ENCODE measurements at places on chromosomes 3 and 15.

DNA sequence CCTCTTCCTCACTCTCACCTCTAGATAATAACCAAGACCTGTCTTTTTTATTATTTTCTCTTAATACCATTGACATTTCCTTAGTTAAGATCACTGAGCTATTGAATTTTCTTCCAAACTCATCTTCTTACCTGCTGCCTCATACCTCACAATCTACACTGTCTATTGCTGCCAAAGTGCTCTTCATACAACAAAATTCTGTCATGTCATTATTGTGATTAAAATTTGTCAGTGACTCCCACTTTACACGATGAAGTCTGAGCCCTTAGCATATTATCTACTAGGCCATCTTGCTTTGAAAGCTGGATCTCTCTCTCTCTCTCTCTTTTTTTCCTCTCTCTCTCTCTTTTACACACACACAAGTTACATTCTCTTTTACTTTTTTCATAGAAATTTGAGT, 73.3 kb downstream of the NSUN3 start:
- no peak for DNase-seq

GRCh38 chr15:81813215-81813614, 232.6 kb downstream of the MEX3B start:
- no peak for DNase-seq

GRCh38 chr3:53846134-53846850, at the start of the genes CHDH and IL17RB:
Gene CHDH (minus strand): TSS chr3:53846419. CDS start chr3:53824008, 22,411 bp downstream.
Gene IL17RB (plus strand): TSS chr3:53846568. CDS start chr3:53846589, 21 bp downstream.
- DNase-seq = no peak

- DNase-seq = no peak
Observed at GRCh38 chr15:57554063-57554811, 37.5 kb upstream of the MYZAP start.

DNA sequence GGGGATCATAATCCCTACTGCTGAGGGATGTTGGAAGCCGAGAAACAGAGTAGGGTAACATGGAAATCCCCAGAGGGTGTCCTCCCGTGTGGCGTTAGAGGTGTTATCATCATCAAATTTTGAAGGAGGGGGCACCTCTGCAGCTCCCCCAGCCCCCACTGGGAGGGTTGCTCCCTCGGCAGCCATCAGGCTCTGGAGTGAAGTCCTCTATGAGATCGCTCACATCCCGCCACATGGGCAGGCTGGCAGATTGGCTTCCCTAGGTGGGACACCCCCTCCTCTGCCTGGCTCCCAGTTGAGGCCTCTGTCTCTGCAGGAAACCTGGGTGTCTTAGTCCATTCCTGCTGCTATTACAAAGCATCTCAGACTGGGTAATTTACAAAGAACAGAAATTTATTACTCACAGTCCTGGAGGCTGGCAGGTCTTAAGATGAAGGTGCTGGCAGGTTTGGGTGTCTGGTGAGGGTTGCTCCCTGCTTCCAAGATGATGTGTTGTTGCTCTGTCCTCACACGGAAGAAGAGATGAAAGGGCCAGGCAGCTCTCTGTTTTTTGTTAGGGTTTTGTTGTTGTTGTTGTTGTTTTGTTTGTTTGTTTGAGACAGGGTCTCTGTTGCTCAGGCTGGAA, 120.5 kb downstream of the NUP210 start:
- no peak for DNase-seq

DNA sequence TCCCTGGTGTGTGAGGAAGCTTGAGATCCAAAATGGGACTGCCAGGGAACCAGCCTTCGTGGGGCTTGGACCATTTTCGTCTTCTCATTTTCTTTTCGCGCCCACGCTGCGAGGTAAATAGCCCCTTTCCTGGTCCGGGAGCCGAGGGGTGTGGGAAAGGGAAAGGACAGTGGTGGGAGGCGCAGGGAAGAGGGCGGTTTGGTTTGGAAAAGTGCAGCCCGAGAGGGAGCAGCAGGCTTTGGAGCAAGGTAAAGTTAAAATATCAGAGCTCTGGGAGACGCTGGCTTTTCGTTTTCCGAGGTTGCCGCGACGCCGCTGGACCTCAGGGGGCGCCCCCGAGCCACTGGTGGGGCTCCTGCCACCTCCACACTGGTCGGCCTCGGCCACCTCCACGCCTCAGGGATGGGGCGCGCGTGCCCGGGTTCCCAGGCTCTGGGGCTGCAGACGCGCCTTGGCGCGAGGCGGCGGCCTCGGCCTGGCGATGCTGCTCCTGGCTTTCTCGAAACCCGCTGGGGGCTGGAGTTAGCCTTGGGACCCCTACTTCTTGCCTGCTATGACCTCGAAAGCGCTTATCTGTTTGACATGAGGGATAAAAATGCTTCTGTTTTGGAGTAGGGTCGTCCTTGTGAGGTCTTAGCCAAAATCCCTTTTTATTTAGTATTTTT, 3.2 kb downstream of the PTPRG start:
- no peak for DNase-seq

DNA sequence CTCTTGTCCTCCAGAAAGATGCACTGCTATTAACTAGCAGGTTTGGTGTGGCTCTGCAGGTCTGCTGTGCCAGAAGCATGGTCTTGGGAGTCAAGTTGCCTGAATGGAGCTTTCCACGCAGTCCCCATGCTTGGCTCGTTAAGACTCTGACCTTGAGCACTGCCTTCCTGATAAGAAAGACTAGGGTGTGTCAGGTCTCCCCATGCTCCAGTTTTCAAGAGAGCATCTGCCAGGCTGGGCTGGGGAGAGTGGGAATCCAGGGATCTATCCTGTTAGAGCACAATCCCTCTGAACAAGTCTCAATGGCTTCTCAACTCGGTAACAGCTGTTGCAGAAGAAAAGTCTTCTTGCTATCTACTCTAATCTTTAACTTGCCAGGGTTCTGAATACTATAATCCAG, 98.2 kb downstream of the TJP1 start:
- no peak for DNase-seq

DNA sequence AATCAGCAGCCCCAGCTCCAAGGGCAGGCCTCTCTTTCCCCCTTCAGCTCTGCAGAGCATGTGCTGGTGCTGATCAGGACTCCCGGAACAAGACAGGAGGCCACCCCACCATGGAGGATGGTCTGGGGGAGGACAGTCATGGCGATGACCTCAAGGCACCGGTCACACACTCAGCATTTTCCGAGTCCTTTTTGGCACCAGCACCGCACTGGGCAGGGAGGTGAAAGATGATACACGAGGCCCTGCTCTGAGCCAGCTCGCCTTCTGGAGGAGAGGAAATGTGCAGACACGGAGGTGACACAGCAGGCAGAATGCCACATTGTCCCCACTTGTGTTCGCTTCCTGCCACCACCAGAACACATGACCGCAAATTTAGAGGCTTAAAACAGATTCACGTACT, 61.8 kb upstream of the SEC61A1 start:
- no peak for DNase-seq

DNA sequence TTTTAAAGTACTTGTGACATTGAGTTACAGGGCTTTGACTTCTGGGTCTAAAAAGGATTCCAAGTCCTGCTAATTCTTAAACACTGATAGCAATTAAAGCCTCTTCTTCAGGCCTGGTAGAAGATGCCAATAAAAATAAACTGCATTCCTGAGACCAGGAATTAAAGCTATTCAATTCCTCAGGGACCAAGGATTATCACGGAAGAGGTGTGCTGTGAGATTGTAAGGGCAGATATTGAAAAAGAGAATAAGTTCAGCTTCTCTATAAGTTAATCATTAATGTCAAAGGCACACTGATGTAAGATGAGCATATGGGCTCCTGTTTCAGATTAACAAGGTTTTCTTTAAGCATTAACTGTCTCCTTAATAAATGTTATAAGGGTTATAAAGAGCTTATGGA, 611.3 kb downstream of the SI start:
- DNase-seq = no peak

DNA sequence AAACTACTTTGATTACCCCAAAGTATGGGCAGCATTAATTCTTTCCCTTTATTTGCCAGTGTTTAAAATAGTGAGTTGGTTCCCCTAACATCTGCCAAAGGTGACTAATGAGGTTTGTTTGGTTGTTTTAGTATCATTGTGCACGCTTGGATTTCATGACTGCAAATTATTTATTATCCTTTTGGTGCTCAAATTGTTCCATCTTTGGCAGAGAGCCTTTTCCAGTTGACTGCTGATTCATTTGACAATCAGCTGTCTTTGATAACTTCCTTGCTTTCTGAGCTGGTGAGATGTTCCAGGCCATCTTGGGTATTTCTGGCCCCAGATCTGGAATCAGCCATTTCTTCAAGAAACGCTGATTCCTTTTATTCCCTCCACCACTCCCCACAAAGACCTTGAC, 8.9 kb downstream of the DLEC1 start:
- no peak for DNase-seq

DNA sequence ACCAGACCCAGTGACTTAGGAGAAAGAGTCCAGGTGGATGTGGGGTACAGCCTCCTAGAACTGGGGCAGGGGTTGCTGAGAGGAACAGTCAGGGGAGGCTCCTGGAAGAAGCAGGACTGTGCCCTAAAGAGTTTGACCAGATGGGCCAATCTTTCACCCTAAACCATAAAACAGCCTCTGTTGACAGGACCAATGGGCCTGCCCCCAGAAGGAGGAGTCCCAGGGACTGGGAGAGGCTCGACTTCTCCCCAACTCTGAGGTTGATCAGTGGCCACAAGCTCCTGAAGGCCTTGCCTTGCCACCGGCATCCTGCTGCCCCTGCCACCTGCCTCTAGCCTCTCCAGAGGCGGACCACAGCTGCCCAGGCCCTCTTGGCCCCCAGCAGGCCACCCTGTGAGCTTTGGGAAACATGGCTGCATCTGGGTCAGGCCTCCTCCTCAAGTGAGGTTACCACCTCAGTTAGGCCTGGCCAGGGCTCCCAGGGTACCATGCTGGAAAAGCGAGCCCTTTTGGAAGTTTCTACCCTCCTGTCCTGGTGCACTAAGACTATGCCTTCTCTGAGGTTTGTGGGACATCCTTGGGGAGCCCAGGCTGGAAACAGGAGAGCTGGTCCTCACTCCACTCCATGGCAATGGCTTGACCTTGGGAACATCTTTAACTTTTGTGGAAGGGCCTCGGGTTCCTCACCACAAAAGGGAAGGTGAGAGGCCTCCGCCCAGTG, 2.8 kb downstream of the VIPR1 start:
- DNase-seq = no peak

GRCh38 chr3:107496855-107497254, 25.9 kb upstream of the BBX start:
- DNase-seq = no peak

DNA sequence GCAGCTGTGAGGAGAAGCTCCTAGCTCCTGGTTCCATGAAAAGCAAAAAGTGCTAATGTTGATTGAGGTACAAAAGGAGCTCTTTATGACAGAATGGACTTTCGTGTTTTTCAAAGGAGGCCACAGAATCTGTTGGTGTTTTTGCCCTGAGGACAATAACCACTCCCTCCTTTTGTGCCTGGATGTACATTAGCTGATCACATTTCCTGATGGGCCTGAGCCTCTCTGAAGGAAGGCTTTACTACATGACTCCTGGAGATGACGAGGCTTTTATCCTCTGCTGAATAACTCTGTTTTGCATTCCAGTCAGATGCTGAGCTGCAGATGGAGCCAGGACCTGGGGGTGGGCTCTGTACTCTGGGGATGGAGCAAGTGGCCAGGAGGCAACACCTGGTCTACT, 301.9 kb downstream of the CACNA2D3 start:
- no peak for DNase-seq

DNA sequence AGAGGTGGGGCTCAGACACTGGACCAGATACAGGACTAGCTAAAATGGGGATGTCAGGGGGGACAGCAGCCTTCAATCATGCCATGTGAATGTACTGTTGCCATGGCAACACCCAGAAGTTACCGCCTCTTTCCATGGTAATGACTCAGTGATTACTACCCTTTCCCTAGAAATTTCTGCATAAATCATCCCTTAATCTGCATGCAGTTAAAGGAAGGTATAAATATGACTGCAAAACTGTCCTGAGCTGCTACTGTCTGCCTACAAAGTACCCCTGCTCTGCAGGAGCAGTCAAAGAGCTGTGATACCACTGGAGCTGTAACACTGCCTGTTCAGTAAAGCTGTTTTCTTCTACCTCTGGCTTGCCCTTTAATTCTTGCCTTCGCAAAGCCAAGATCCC, 168.2 kb downstream of the PEAK1 start:
- DNase-seq = peak; percentile 2

DNA sequence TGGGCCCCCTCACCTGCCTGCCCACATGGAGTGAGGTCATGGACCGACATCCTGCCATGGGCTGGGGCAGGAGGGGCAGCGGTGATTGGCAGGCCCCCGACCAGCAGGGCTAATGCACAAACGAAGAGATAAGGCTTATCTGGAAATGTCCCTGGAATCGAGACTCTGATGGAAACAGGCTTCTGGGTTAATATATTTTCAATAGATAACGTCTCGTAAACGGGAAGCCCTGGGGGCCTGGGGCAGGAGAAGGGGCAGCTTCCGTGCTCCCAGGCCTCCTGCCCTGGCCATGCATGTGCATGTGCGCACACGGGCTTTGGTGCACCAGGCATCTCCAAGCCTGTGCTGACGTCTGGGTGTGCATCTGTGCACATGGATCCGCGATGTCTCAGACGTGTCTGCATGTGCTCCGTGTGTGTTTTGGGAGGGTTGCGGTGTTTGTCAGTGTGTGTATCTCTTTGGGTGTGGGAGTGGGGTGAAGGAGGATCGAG, 55.1 kb downstream of the DNAJB8 start:
- no peak for DNase-seq

- no peak for DNase-seq
Observed at GRCh38 chr3:10292505-10293419, at the start of gene GHRL. Gene GHRL (minus strand): TSS chr3:10292947. CDS start chr3:10290180, 2,767 bp downstream.

- DNase-seq = peak; percentile 47
Observed at GRCh38 chr15:59247364-59247763, 40.7 kb downstream of the LDHAL6B start.

DNA sequence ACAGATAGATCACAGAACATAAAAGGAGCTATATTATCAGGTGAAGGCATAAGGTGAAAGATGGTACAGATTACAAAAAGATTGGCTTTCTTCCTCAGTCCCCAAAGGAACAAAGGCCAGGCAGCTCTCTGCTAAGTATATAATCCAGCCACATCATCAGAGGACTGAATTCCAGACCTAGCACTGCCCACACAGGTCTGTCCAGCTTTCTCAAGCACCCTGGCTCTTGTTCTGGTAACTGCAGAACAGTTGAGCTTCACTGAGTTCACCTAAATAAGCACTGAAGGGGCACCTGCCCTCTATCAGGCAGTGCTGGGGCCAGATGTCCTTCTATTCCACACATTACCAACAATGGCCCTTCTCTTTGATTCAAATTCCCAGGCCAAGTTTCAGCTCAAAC, 6.3 kb downstream of the DUOXA1 start:
- no peak for DNase-seq
